ENCODE measurements at places on chromosomes 1 and 21. TPM values are rescaled to one million over a fixed set of nuclear protein-coding genes. Genes with fewer than 3 reads are reported as not detected.
A peak's percentile ranks its signal among the peaks of the same experiment; 100 is the strongest.

The NPPA gene
- total RNA-seq = not detected

The SYCP1 gene
- total RNA-seq = not detected

The KPRP gene
- total RNA-seq = not detected

The NUDC gene
- 64.8 TPM for total RNA-seq

The RGS5 gene
- total RNA-seq = 427 TPM

The F13B gene
- total RNA-seq = not detected

The MRPL24 gene
- total RNA-seq = 74.1 TPM

DNA sequence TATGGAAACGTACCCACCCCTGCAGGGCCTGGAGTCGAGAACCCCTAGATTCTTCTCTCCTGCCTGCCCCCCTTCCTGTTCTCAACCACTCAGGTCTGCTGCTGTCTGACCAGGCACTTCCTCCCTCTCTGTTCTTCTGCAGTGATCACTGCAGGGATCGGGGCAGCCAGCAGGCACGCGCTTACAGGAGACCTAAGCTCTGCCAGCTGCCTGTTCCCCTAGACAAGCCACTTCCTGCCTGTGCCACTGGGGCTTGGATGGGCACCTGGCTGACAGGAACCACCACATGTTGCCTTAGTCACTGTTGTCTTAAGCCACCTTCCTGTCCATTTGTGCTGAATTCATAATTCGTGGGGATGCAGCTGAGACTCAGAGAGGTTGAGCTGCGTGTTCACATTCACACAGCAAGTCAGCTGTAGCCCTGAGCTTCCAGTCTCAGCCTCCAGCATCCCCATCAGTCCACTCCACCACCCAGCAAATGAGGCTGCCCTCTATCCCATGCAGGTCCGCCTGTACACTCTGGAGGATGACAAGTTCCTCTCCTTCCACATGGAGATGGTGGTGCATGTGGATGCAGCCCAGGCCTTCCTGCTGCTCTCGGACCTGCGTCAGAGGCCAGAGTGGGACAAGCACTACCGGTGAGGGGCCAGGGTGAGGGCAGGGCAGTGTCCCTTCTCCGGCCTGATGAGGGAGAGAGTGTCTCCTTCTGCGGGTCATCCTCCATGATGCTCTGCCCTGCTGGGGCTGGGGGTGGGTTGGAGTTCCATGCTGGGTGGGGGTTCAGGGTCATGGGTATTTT, 18.6 kb downstream of the FAM151A start:
- no peak for ATAC-seq

DNA sequence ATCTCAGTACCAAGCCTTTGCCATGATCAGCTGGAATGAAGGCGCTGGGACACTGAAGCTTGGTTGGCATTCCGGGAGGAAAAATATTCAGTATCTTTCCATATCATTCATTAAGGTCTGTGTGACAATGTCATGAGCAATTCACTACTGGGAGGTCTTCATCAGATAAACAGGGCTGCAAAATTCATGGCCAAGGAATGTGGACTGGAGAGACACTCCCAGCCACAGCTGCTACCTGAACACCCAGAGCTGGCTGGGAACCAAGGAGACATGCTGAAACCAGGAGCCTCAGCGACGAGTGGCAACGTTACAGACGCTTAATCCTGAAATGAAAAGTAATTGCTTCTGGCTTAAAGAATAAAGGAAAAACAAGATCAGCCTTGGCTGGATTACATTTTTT, 30.6 kb upstream of the DDAH1 start:
- ATAC-seq = no peak

- no peak for ATAC-seq
These were observed 7.0 kb downstream of the ADORA3 start for GRCh38 chr1:111496398-111496797.

- no peak for ATAC-seq
These were observed 592.2 kb downstream of the ADGRL2 start for GRCh38 chr1:82392946-82393345.

DNA sequence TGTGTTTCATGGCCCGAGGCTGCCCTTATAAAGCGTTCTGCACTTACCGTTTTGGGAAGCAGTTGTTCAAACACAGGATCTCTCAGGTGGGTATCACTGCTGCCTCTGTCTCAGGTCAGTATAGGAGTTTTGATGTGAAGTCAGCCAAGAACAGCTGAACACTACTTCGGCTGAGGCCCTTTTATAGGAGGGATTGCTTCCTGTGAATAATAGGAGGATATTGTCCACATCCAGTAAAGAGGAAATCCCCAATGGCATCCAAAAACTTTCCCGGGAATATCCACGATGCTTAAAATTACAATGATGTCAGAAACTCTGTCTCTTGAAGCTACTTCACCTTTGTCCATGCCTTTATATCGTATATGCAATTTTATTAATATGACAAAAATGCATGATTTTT, at the start of gene SELE:
Gene SELE, minus strand, starts transcription at position 156 of the 400 bp plus-strand sequence. CDS start 467 bp downstream, outside the sequence.
- no peak for ATAC-seq

DNA sequence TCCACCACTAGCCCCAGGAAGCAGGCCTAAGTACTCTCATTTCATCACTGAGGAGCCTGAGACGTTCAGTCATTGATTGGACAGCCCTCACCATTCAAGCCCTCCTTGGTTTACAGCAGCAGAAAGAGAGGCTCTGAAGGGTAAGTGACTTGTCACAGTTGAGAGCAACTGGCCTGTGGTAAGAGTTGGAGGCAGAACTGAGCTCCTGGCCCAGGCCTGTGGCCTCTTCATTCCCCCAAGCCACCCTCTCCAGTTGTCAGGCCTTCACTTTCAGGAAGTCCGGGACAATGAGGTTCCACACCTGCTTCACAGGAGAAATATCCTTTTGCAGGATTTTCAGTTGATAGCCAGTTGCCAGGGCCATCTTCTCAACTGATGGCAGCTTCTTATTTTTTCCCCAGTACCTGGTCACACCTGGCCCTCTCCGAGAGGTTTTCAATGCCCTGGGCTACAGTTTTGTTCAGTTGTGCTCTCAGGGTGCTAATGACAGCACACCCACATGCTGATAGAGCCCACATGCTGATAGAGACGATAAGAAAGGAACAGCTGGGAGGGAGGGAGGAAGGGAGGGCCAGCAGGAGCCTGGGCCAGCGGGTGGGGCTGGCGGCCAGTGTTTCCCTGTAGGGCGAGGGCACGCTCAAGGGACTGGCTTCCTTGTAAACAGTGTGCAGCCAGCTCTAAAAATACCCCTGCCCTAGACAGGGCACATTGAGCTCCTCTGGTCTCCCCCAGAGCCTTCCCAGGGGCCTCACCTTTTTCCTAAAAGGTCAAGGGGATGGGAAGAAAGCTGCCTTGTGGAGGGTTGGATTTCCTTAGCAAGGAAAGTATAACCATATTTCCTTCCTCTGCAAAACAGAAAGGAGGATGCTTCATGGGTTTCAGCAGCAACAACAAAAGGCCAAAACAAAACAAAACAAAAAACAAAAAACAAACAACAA, 112.7 kb upstream of the JUN start:
- peak; percentile 50 for ATAC-seq

DNA sequence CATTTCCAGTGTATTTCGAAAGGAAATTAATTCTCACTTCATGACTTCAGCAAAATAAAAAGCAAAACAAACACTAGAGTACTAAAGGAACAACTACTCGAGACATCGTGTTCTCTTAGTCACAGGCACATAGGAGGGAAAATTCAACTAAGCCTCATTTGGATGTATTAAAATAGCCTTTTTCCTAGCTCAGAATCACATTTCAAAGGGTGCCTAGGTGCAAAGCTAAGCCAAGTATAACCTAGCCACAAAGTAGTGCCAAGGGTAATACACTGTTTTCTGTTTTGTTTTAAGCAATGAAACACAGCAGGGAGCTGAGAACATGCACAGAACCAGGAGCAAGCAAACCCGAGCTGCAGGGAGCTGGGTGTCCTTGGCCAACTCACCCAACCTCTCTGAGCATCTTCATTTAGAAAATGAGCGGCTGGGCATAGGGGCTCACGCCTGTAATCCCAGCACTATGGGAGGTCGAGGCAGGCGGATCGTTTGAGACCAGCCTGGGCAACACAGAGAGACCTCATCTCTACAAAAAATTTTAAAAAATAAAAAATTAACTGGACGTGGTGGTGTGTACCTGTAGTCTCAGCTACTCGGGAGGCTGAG, 26.6 kb upstream of the ACBD6 start:
- no peak for ATAC-seq

GRCh38 chr1:84479998-84480397, 932 bp downstream of the RPF1 start:
- no peak for ATAC-seq

- ATAC-seq = no peak
These were observed 45.3 kb downstream of the NDC1 start for GRCh38 chr1:53792806-53793205.

GRCh38 chr1:214018386-214019268, 30.9 kb downstream of the PROX1 start:
- no peak for ATAC-seq

- peak; percentile 42 for ATAC-seq
These were observed 27.0 kb downstream of the TGFB2 start for GRCh38 chr1:218371927-218372672.

- no peak for ATAC-seq
These were observed 412.4 kb downstream of the DISC1 start for GRCh38 chr1:232038706-232039677.

- ATAC-seq = no peak
These were observed 11.2 kb upstream of the FMOD start for GRCh38 chr1:203361945-203362719.

DNA sequence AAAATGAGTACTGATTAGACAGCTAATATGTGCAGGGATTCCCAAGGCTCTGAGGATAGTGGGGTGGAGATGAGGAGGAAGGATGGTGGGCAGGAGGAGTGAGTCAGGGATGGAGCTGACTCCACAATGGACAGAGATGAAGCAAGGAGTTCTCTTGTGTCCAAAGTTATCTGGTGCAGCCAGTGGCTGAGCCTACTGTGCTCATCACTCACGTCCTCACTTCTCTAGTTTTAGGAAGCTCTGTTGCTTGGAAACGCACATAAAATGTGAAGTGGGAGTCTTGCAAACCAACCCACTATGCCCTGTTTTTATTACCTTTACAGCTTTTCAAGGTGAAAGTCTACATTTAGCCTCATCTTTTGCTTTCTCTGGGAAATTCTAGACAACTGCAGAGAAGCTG, 36.5 kb upstream of the SAMD13 start:
- no peak for ATAC-seq

DNA sequence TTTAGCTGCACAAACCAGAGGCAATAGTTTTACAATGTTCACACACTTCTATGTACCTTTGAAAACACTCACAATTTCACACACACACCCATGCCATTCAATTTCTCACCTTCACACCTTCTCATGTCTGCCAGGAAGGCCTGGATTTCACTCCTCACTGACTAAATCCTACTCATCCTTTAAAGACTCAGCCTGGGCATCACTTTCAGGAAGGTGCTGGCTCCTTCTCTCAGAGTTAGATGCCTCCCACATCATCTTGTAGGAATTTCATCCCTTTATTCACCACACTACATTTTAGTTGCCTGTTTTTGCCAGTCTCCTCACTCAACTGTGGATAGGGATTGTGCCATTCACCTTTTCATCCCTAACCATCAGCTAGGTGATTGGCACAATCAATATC, 2.3 kb downstream of the IL20 start:
- no peak for ATAC-seq

GRCh38 chr1:39132505-39133339, 71.8 kb upstream of the MACF1 start:
- ATAC-seq = peak; percentile 79

GRCh38 chr1:205263580-205264190, 35.9 kb downstream of the TMCC2 start:
- no peak for ATAC-seq

GRCh38 chr1:86453664-86454063, 15.1 kb upstream of the CLCA1 start:
- ATAC-seq = no peak

- peak; percentile 68 for ATAC-seq
These were observed 4.5 kb upstream of the CRABP2 start for GRCh38 chr1:156709757-156710489.

DNA sequence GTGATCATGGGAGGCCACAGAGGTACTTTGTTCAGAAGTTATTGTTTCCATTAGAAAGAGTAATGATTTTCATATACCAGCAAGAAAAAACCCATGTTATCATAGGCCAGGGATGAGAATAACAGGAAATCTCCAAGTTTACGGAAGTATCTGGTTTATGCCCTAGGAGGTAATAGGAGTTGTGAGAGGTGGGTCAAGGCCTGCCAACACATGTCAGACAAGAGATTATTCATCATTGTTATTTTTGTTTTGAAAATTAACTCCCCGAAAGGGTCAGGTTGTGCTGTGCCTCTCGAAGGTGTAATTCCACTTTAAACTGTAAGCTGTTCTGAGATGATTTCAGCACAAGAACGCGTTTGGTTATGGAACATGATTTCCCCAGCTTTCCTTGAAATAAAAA, 218.4 kb downstream of the CAMTA1 start:
- ATAC-seq = no peak

DNA sequence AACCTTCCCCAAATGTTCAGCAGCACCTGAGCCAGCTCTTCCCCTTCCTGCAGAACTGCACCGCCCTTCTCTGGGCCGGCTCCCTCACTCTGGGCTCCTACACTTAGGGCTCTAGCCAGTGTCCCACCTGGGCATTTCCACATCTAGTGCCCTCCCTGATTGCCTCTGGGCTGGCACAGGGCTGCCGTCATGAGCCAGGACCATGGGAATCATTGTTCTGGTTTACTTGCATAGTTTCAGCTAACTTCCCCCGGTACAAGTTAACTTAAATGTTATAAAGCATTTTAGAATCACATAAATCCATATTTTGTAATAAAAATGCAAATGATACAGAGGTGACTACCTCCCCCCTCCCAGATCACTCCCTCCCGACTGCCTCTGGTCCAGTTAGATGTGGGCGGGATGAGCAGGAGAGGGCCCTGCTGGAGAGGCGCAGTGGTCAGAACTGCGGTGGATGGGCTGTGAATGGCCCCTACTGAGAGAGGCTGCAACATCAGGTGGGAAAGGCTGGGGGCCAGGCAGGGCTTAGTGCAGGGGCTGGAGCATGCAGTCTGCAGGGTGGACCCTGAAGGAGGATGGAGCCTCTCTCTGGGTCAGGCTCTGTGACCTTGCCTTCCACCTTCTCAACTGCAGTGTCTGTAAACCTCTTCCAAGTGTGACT, 371.4 kb upstream of the C1orf174 start:
- ATAC-seq = no peak

DNA sequence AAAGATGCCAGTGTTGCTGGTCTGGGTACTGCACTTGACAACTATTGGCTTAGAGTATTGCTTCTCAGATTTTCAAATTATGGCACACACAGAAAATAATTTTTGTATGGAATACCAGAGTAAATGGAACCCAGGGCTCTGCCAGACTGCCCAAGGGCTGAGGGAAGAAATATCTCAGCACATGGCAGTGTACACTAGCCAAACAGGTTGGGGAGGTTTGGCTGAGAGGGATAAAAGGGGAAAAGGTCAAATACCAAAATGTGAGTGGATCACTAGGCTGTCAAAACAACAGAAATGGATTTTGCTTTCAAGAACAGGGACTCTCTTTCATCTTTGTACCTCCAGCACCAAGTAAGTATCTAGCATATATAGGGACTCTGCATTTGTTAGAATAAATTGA, 3.0 kb upstream of the RGS8 start:
- no peak for ATAC-seq

- no peak for ATAC-seq
These were observed 164.2 kb upstream of the COL6A1 start for GRCh38 chr21:45817345-45817744.

GRCh38 chr1:219813294-219813693, 115.1 kb downstream of the SLC30A10 start:
- no peak for ATAC-seq

GRCh38 chr1:173224949-173225348, 17.8 kb upstream of the TNFSF4 start:
- ATAC-seq = no peak

All from gastroesophageal sphincter (tissue), 4 donors.